CD14-positive monocyte (primary cell): ENCODE measurements at places on chromosomes 6 and 20.

DNA sequence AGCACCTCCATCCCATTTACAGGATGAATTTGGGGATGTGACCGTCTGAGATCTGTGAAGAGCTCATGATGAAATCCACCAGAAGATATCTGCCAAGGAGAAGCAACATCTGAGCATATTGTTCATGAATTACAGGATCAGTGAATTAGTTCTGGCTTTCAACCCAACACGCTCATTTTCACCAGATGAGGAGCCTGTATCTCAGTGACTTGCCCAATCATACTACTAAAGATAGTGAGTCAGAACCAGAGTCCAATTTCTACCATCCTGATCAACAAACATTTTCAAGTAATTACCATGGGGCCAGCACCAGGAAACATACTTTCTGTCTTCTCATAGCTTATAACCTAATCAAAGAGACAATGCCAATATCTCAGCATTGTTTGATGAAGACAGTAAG is 116.6 kb downstream of the ZDHHC14 start:
- no peak for DNase-seq

DNA sequence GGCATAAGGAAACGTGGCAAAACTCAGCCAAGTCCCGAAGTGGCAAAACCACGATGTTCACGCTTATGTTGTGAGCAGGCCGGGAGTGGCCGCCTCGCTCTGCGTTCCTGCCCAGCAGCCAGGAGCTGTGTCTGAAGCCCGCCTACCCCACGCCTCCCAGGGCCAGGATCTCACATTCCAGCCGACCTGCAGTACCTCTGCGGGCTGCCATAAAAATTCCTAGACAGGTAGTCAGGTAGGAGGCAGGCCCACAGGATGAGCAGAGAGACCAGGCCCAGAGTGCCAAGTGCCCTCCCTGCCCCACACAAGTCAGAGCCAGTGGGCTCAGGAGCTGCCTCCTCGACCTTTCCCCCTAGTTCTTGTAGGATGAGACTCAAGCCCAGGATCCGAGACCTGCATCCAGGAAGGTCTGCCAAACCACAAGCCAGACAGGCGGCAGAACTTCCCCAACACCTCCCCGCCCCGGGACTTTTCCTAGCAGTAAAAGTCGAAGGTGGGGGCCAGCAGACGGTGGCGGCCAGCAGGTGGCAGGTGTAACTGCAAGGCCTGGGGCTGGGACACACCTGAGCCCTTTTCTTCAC is 16.7 kb downstream of the PMEPA1 start:
- DNase-seq: no peak

DNA sequence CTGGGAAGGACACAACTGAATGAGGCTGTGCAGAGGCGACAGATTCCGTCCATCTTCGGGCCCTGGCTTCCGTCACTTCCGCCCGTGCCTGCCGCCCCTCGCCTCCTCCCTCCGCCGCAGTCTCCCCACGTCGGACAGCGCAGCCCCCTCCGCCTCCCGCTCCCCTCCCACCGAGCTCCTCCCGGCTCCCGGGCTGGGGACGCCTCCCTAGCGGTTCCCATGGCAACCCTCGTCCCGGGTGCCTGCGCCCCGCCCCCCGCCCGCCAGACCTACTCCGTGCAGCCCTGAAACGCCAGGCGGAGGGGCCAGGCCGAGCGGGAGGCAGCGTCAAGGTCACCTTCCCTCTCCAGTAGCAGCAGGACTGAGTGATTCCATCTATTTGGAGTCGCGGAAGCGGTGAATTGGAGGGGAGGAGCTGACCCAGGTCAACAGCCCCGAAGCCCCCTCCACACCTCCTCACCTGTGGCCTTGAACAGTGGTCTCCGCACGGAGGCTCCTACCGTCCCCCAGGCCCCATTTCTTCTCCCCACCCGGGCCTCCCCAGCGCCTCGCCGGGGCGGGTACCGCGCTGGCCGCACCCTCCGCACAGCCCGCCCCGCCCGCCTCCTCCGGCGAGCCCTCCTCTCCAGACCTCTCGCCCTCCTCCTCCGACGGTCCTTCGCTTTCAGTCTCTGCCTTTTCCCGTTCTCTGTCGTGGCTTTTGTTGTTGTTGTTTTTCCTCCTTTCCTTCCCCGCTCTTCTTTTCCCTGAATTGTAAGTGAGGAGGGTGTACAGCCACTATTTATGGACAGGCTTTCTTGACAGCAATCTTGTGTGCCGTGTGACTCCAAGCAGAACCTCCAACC is 951 bp downstream of the NRSN2 start:
- DNase-seq: peak; percentile 57

DNA sequence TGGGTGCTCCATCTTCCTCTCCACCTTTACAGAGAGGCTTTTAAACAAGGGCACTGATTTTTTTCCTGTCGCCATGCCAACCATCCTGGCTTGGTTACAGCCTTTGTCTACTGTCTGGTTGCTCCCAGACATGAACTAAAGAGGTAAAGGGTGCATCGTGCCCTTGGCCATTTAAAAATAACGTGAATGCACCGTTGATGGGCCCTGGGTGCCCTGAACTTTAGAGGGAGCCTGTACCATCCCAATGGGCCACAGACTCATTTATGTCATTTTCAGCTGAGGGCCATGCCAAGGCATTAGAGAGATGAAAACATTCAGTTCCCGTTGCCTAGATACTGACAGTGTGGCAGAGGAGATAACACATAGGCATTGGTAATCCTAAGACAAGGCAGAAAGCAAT is 23.3 kb downstream of the TMC2 start:
- DNase-seq: no peak
